Mesenchymal stem cell (in vitro differentiated cells and primary cell): ENCODE measurements at places on chromosomes 6 and 20.

DNA sequence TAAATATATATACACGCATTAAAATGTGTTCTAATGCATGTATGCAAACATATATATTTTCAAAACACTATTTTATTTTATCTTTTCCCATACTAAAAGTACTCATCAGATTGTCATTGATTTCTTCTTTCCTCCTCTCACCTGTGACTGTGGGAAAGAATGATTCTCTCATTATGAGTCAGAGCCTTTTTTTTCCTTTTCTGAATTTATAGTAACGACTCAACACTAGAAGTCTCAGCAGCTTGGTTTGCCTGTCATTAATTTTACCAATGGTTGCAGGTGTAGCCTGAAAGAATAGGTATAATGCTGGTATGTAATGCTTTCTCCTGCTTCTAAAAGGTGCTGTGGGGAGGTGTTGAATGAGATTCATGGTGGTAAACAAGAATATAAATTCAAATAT, 328.7 kb downstream of the UTRN start:
- no peak for DNase-seq

DNA sequence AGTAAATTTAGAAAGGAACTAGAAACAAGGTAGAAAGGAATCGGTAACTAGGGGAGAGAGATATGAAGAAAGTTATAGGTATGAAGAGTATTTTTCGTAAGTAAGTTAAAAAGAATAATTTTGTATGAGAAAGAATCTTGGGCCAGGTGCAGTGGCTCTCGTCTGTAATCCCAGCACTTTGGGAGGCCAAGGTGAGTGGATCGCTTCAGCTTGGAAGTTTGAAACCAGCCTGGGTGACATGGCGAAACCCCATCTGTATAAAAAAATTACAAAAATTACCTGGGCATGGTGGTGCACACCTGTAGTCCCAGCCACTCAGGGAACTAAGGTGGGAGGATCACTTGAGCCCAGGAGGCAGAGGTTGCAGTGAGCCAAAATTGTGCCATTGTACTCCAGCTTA, 42.0 kb downstream of the TCP11 start:
- DNase-seq: no peak

DNA sequence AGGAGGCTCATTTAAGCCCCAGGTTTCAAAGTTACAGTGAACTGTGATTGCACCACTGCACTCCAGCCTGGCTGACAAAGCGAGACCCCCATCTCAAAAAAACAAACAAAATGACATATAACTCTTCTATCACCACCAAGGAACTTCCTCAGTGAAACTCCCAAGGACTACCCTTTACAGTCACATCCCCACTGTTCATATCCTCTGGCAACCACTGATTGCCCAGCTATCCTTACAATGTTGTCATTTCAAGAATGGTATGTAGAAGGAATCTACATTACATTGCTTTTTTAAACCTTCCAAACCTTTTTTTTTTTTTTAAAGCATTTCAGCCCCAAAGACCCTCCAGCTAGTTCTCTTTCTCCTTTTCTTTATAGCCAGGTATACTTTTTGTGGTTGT, 123.1 kb upstream of the CARMIL1 start:
- DNase-seq: no peak

DNA sequence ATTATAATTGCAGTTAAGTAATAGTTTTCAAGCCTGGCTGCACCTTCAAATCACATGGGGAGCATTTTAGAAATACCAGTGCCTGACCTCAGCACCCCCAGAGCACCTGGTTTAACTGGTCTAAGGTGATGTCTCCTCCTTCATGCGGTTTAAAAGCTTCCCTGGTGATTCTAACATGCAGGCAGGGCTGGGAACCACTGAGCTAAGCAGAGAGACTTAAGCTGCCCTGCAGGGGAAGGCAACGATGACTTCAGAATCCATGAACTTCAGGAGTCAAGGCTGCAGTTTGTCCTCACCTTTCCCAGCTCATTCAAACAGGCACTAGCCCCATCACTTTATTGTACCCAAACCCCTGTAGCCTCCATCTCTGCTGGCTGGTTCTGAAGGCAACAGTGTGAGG, 6.1 kb upstream of the DTNBP1 start:
- DNase-seq: no peak

DNA sequence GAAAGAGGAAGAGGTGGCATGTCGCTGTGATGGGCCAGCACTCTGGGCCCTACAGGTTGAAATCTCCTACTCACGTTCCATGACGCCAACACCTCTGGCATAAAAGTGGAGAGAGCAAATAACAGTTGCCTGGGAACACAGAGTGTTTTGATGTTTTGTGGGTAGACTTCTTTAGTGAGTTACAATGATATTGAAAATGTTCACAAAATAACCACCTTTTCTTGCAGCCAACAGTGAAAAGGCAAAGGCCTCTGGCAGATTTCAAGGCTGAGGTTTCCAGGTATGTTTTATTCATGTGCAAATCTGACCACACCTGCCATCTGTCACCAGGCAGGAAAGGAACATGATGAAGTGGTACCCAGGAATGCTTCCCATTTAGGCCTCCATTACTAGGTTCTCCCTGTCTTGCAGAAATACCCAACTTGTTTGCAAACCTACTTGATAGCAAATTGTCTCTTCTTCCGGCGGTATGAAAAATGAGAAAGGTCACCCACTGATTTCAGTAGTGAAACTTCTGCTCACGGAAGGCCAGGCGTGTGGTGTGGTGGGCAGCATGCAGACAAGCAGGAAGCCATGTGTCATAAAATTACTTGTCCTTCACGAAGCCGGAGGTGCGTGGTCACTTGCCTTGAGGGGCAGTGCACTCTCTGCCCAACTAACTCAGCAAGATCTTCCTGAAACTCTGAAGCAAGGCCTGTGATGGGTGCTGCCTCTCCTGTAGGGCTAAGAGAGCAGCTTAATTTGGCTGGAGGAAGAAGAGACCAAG, 299.1 kb upstream of the PRDM1 start:
- DNase-seq: no peak

DNA sequence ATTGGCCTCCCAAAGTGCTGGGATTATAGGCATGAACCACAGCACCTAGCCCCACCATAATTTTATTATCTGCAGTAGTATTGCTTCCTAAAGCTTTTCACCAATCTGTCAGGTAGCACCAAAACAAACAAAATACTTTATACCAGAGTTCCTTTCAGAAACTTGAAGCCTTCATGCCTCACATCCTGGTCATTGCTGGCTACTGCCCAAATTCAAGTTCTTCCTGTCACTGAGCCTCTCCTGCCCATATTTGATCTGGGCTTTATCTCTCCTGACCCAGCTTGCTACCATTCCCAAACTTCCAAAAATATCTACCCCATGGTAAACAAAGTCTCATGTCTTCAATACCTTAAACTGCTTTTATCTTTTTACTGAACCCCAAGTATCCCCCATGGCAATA, 34.9 kb upstream of the DST start:
- DNase-seq: no peak

- DNase-seq: peak; percentile 30
These were observed 8.5 kb downstream of the TRIM15 start for GRCh38 chr6:30171677-30172471.

GRCh38 chr20:17497821-17498580, 33.2 kb downstream of the BFSP1 start:
- DNase-seq: no peak

- DNase-seq: no peak
These were observed 90.0 kb downstream of the ATP9A start for GRCh38 chr20:51678026-51678697.

- no peak for DNase-seq
These were observed 64.3 kb downstream of the CDH22 start for GRCh38 chr20:46243707-46244628.

DNA sequence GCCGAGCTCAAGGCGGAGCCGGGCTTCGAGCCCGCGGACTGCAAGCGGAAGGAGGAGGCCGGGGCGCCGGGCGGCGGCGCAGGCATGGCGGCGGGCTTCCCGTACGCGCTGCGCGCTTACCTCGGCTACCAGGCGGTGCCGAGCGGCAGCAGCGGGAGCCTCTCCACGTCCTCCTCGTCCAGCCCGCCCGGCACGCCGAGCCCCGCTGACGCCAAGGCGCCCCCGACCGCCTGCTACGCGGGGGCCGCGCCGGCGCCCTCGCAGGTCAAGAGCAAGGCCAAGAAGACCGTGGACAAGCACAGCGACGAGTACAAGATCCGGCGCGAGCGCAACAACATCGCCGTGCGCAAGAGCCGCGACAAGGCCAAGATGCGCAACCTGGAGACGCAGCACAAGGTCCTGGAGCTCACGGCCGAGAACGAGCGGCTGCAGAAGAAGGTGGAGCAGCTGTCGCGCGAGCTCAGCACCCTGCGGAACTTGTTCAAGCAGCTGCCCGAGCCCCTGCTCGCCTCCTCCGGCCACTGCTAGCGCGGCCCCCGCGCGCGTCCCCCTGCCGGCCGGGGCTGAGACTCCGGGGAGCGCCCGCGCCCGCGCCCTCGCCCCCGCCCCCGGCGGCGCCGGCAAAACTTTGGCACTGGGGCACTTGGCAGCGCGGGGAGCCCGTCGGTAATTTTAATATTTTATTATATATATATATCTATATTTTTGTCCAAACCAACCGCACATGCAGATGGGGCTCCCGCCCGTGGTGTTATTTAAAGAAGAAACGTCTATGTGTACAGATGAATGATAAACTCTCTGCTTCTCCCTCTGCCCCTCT, 1.1 kb downstream of the CEBPB start:
- DNase-seq: peak; percentile 54

DNA sequence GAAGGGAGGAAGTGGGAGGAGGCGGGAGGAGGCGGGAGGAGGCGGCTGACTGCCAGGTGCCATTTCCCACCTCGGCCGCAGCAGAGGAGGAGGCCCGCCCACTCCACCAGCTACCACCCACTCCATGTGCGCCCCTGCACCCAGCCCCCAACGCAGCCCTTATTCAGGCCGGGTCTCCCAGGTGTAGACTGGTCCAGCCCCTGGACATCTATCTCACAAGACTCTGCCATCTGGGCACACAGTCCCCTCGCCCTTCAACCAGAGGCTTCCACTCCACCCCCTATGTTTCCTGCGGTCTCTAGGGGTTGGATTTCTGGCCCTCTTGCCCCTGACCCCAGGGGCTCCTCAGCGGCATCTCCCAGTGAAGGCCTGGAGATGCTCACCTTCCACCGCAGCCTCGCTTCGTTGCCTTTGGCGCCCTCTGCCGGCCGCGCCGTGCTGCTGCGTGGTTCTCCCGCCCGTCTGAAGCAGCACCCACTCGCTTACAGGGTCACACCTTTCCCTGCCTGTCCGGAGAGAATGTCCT, 32.6 kb upstream of the FAM83D start:
- DNase-seq: peak; percentile 28

DNA sequence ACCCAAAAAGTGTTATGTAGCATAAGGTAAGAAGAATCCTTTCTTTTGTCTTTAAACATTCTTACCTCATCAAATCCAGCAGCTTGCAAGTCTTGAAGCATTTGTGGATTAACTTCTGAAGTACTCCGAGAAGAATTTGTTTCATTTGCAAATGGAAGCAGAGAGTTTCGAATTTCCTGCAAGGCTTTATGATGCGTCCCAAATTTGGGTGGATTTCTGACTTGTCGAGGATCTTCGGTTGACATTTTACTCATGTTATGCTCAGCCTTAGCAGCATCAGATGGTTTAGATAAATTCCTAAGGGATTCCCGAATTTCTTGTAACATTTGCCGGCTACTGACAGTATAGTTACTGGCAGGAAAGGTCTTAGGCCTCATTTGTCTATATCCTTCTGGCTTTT, 16.2 kb downstream of the LATS1 start:
- DNase-seq: no peak

DNA sequence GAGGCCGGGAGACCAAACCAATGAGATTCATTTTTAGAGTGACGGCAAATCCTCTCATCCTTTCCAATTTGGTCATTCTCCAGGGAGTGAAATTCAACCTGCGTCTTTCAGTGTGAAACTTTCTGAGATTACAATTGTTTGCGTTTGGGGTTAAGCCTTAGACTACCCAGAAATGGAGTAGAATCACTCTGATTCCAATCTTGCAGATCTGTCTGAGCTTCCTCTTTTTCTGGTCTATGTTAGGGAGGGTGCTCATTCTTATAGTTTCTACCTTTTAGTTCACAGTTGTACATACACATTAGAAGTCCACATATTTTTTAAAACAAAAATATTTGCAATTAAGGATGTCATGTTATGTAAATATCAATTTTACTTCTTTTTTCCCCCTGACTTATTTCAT, 183.0 kb upstream of the PHACTR1 start:
- DNase-seq: no peak

DNA sequence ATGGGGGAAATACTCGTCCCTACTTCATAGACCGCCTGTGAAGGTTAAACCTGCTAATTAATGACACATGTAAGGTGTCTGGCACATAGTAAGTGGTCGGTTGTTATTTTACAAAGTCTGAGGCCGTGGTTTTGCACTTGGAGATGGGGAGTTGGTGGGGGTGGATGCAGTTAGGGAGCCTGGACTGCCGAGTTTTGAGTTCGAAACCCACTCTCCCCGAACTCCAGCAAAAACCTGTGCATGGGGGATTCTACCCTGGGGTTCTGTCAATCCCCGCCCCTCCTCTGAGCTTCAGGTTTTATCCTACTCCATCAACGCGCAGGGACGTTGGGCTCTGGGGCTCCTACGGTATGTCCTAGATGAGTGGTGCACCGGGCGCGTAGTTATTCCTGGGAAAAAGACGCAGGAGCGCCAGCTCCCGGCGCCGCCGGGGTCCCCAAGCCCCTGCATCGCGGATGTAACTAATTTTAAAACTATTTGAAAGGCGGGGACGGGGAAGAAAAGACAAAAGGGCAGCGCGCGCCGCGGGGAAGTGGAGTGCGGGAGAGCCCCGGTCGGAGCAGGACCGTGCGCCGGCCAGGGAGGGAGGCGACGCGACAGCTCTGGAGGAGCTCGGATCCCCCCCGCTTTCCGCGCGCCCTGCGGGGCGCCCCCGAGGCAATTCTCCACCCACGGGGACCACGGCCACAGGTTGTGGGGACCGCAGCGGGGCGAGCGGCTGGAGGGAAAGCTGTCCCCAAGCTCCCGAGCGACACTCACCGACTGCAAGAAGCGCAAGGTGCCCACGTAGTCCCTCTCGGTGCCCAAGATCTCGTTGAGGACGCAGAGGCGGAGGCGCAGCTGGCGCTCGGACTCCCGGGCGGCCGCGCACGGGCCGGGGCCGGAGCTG, 672 bp downstream of the PREX1 start:
- peak; percentile 48 for DNase-seq

DNA sequence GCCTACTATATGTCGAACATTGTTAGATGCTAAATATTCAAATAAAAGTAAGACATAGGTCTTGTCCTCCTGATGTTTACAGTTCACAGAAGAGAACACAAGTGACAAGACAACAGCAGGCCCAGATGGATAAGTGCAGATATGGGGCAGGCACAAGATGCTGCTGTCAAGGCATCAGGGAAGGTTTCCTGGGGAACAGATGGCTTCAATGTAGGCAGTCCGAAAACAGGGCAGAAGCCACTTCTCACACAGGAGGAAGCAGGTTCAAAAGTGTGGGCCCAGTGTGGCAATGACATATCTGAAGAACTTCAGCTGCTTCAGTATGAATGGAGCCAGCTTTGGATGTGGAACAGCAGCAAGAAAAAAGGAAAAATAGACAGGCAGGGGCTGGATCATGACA, 32.5 kb downstream of the HLA-DPB1 start:
- DNase-seq: no peak

GRCh38 chr6:100258752-100259151, 206.0 kb downstream of the SIM1 start:
- no peak for DNase-seq
